ENCODE measurements at places on chromosomes 11 and 22.

DNA sequence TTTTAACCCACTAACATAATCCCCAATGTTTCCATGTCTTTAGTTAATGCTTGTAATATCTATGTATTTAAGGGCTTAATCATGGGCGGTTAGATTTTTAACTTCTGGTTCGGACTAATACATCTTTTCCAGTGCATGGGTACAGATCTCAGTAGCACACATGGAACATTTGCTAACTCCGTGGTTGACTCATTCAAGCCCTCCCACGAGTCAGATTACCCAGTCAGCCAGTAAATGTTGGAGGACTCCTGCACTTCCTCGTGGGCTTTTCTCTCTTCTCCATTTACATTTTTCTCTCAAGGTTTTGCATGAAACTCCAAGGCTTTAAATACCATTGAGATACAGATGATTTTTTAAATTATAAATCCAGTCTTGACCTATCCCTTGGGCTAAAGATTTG is 313.9 kb downstream of the ST3GAL4 start:
- DNase-seq, result no peak

GRCh38 chr22:29716814-29717545 is 2.8 kb upstream of the CABP7 start:
- DNase-seq, result peak; percentile 69

DNA sequence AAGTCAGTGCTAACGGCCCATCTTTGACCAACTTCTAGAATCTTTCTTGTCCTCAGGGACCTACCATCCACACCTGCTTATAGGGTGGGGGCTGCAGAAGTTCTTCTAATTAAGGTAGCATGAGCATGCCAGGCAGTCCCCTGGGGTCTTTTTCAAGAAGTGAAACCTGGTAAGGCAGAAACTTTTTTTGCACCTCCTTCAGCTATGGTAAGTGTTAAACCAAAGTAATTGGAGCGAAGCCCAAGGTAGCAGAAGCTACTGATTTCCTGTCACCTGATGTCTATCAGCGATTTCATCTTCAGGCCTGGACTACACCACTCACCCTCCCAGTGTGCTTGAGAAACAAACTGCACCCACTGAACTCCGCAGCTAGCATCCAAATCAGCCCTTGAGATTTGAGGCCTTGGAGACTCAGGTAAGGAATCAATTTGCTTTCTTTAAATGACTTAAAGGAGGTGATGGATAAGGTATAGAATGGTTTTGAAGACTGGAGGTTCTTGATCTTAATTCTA is at the start of gene MS4A1:
TSS of gene MS4A1 (plus strand) at position 317 of the 512 bp plus-strand sequence. CDS start 6,528 bp downstream, outside the sequence.
- DNase-seq, result no peak

- no peak for DNase-seq
These were observed 23.0 kb downstream of the MYBPC3 start for GRCh38 chr11:47329431-47329986.

GRCh38 chr22:18071968-18072310 is 5.9 kb upstream of the PEX26 start:
- no peak for DNase-seq

- no peak for DNase-seq
These were observed 977 bp upstream of the PGGHG start for GRCh38 chr11:287821-288477.

- DNase-seq, result peak; percentile 91
These were observed at the start of gene TRABD for GRCh38 chr22:50185375-50186087. TSS of gene TRABD (plus strand) at chr22:50185913. CDS start at chr22:50193061, 7,148 bp downstream.

- DNase-seq, result no peak
These were observed 4.3 kb upstream of the OR52E1 start for GRCh38 chr11:5065027-5065426.

DNA sequence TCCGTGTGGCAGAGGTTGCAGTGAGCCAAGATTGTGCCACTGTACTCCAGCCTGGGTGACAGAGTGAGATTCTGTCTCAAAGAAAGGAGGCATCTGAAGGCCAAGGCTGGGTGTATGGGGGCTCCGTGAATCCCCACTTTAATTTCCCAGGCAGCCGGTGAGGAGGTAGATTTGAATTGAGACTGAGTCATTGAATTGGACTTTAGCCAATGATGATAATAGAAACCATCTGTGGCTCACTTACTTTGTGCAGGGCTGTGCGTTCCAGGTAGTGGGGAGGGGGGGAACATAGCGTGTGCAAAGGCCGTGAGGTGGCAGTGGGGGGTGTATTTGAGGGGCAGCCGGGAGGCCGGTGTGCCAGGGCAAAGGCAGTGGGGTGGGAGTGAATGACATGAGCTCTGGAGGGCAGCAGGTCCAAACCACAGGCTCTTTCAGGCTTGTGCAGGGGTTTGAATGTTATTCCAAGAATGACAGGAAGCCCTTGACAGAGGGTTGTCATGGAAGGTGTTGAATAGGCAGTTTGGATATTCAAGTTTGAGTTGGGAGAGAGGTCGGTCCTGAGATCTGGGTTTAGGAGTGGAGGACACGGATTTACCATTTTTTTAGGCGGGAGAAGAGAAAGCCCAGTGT is 6.1 kb downstream of the ARHGAP8 start:
- no peak for DNase-seq

DNA sequence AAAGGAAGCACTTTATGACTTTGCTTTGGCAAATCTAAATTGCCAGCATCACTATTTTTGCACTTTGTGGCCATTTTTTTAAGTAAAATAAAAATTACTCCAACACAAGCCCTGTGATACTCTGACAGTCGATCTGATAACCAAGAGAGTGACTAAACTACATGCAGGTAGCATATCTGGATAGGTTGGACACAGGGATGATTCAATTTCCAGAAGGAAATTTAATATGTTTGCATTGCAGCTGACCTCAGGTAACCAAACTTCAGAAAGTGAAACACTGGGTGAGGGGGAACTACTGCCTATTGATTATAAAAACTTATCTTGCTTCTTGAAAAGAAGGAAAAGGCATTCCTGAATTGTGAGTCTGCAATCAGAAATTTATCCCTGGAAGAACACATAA is 13.9 kb downstream of the OR5B3 start:
- DNase-seq, result no peak

DNA sequence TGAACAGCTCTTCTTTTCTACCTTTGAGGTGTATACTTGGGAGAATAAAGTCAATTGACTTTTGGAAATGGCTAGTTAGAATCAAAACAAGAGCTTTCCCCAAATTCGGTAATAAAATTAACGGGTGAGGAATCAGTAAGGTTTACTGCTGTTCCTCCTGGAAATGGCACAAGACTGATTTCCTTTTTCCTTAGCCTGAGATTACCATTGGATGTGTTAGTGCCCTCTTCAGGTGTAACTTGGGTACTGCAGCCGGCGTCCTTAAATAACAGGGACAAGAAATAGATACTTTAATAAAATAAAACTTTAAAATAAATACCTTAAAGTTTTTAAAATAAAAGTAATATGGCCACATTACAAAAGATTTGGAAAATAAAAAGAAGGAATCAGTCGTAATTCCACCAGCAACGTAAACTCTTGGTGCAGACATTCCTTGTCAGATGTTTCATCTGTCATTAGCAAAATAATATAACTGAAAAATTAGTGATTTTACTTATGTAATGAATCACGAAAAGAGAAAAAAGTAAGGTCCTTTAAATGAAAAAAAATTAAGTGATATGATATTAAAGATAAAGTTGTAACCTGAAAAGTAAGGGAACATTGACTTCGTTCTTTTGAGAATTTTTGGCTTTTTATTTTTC is 29.7 kb downstream of the ZFTA start:
- peak; percentile 77 for DNase-seq

DNA sequence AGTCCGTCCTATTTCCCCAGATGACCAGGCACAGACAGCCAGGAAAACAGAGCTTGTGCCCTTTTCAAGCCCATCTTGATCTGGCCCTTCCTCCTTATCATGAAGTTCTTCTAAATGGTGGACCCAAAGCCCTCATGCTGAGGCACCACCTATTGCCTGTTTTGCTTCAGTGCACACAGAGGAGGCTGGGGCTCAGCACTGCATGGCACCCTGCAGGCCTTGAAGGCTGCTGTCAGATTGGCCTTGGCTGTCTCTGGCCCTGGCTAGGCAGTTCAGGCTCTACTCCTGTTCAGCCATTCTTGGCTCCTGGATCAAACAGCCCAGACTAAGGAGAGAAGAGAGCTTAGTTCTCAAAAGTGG is 49.2 kb downstream of the OTOG start:
- DNase-seq, result peak; percentile 11

GRCh38 chr11:20127671-20128527 is 32.4 kb downstream of the DBX1 start:
- DNase-seq, result peak; percentile 84

DNA sequence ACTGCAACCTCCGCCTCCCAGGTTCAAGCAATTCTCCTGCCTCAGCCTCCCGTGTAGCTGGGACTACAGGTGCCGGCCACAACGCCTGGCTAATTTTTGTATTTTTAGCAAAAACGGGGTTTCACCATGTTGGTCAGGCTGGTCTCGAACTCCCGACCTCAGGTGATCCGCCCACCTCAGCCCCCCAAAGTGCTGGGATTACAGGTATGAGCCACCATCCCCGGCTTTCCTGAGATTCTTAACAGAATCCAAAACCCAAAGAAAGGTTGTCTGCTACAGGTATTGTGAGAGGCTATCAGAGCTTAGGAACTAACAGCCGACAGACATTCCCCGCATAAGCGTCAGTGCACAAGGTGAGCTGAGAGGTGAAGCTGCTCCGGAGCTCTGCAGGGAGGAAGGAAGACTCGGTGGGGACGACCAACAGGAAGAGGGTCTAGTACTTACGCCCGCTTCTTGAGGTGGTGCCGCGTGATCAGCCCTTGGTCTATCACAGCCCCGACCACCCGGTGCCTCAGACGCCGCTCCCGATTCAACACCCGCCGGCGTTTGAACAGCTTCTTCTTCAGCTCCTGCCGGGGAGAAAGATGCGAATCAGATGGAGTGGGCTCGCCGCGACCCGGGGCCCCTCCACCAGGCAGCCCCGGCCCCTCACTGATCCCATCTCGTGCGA is 470 bp downstream of the C11orf98 start:
- peak; percentile 74 for DNase-seq

DNA sequence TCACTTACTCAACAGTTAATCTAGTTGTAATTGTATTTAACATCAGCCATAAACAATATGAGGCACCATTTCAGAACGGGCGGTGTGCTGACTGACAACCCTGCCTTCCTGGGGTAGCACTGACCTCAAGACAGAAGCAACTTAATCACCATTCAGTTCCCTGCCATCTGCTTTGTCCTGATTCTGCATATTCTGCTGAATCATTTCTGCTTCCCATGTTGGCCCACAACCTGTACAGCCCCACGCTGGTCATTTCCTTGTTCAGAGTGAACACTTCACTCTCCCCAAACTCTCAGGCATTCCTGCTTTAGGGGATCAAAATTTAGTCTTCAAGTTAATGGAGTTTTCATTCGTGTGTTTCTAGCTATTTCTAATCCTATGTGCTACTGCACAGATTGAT is 132.3 kb upstream of the ZBED5 start:
- no peak for DNase-seq

DNA sequence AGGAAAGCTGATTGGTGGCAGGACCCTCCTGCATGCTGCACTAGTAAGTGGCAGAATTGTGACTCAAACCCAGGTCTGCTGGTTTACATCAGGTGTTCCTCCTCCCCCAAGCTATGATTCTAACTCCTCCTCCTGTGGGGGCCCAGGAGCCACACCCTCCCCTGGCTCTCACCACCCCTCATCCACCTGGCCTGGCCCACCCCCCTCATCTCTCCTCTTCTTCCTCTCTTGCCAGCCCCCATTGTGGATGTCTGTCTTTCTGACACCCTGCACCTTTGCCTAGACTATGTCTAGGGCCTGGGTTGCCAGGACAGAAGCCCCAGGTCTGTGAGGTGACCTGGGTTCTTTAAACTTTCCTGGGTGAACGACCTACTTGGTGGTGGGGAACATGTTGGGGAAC is 59.9 kb downstream of the GRIK4 start:
- no peak for DNase-seq

- DNase-seq, result no peak
These were observed 8.4 kb downstream of the CYTH4 start for GRCh38 chr22:37290737-37291136.

DNA sequence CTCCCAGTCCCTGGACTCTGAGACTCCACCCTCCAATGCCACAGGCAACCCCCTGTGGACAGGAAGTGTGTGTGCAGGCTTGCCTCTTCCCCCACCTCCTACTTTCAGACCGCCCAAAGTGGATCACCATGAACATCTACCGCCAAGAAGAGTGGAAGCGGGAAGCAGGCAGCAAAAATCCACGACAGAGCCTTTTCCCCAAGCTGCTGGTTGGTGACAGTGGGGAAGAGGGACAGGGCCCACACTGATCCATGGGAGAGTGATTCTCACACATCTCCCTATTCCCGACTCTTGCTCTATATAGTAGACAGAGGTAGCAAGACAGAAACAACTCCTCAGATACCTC is 53.4 kb upstream of the SPATA19 start:
- DNase-seq, result no peak

GRCh38 chr22:42412744-42413333 is 19.4 kb downstream of the NFAM1 start:
- DNase-seq, result no peak

DNA sequence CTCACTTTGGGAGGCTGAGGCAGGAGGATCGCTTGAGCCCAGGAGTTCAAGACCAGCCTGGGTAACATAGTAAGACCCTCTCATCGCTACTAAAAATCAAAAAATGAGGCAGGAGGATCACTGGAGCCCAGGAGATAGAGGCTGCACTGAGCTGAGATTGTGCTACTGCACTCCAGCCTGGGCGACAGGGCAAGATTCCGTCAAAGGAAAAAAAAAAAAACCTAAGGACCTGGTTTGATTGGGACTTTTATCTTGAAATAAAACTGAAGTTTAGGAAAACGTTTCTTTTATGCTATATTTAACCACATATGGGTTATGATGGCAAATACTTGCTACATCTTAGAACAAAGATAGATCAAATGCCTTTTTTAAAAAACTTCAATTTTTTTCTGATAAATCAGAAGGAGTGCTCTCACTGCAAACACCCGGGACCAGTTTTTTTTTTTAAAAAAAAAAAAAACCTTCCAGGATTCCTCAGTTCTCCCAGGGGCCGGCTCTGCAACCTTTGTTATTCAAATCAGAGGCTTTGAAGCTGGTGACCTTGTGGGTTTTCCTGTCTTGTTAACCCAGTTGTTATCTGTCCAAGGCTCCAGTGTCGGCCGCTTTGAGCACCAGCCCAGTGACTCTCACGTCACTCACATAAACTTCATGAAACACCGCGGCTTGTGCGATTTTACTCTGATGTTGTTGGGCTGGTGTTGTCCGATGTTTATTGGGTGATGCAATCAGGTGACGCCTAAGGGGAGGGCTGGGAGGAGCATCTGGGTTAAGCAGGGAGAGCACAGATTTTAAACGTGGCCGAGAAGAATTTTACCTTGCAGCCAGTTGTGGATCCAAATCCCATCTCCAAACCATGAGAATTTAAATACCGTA is 24.7 kb upstream of the SLC22A12 start:
- DNase-seq, result peak; percentile 75

Measured in activated naive CD4-positive, alpha-beta T cell treated with anti-CD3 and anti-CD28 coated beads, Interleukin-2, amount 10 ng/mL, durations not matched to agents 7 days and 5 days (primary cell).